ENCODE measurements at places on chromosomes 11 and 22.

DNA sequence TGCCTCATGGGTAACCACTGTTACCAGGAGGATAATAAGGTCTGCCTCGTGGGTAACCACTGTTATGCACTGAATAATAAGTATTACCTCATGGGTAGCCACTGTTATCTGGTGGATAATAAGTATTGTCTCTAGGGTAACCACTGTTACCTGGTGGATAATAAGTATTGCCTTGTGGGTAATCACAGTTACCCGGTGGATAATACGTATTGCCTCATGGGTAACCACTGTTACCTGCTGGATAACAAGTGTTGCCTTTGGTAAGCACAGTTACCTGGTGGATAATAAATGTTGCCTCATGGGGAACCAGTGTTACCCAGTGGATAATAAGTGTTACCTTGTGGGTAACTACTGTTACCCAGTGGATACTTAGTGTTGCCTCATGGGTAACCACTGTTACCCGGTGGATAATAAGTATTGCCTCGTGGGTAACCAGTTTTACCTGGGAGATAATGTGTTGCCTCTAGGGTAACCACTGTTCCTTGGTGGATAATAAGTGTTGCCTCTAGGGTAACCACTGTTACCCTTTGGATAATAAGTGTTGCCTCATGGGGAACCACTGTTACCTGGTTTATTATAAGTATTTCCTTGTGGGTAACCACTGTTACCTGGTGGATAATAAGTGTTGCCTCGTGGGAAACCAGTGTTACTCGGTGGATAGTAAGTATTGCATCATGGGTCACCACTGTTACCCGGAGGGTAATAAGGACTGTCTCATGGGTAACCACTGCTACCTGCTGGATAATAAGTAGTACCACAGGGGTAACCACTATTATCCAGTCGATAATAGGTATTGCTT is 10.6 kb upstream of the NXPE4 start:
- DNase-seq, result no peak

DNA sequence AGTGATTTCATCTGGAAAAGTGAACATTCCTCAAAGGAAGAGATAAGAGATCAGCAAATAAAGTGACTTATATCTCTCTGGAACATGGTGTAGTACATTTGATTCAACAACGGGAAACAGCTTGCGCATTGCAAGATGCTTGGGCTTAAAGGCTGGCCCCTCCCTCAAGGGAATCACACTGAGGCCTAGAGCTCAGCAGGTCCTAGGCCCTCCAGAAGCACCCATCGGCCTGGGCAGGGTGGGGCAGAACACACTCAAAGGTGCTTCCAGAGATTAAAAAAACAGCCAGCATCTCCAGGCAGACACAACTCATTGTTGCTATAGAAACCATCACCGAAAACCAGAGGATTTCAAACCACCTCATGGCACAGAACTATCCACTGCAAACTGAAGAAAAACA is 69.0 kb upstream of the ARFGAP3 start:
- no peak for DNase-seq

DNA sequence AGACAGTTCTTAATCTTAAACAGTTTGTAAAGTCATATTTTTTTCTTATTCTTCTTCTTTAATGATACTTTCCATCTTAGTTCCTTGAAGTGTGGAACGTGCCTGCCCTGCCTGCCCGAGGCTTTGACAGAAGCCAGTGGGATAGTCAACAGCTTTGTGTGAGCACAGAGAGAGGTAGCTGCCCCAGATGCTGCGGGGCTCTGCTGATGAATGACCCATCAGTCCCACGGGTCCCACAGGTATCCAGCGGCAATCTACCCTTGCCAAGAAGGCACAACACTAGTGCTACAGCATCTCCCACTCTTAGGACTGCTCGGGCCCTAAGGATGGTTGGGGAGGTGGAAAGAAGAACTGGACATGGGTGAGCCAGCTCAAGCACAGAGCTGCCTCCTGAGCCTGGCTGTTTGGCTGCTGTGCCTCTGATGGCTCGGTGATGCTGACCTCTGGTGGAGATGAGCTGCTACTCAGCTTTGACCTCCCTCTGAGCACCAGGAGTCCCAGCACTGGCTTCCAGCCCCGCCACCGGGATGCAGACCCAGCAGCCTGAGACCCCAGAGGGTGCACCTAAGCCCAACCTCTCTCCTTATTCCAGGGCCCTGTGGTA is 11.8 kb upstream of the APLNR start:
- no peak for DNase-seq

GRCh38 chr11:119322921-119323531 is 6.1 kb upstream of the MCAM start:
- no peak for DNase-seq

DNA sequence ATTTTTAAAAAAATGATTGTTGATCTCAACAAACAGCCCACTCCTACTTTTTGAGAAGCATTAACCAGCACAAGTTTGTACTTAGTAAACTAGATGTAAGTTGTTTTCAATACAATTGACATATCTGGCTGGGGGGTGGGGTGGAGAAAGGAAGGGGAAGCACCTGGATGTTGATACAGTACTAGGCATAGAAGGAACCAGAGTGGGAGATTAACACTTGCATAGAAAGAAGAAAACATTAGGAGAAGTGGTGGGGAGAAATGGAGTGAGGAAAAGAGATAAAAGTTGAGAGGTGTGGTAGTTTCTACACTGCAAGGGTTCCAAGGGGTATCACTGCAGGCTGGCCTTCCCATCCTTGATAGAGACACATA is 10.6 kb upstream of the GAB2 start:
- DNase-seq, result no peak

GRCh38 chr11:110738641-110739040 is 26.4 kb upstream of the ARHGAP20 start:
- DNase-seq, result no peak

All from stimulated activated CD4-positive, alpha-beta T cell treated with anti-CD3 and anti-CD28 coated beads, Interleukin-2, amount 100 ng/mL, for 4 hours (primary cell).